Suppressor macrophage treated with lipopolysaccharide for 4 hours (primary cell): ENCODE measurements at places on chromosomes 2 and 18.

DNA sequence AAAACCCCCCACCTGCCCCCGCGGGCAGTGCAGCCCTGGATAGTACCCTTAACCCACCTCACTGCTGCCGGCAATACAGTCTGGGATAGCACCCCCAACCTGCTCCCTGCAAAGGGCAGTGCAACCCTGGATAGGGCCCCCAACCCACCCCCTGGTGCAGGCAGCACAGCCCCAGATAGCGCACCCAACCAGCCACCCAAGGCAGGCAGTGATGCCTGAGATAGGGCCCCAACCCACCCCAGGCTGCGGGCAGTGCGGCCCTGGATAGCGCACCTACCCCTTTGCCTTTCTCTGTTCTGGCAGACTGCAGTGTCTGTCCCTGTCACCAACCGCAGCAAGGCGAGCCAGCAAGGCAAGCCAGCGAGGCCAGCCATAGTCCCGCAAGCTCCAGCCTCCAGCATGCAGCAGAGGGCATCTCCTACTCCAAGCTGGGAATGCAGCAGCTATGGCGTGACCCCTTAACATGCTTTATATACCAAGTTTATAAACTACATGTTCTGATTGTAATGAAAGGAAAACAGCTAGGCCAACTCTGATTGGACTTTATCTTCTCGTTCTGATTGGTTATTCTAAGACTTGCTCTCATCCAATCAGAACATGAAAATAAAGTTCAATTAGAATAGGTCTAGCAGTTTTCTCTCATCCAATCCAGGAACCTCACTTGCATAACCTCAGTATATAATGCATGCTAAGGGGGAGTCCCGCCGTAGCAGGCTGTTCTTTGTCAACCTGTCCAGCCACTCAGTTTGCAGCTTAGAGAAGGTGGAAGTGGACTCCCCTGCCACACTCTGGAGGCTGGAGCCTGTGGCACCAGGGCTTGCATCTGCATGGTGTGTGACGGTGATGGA, 34.1 kb upstream of the ANKRD62 start:
- no peak for DNase-seq

GRCh38 chr2:210663631-210664089, 107.3 kb downstream of the CPS1 start:
- no peak for DNase-seq

DNA sequence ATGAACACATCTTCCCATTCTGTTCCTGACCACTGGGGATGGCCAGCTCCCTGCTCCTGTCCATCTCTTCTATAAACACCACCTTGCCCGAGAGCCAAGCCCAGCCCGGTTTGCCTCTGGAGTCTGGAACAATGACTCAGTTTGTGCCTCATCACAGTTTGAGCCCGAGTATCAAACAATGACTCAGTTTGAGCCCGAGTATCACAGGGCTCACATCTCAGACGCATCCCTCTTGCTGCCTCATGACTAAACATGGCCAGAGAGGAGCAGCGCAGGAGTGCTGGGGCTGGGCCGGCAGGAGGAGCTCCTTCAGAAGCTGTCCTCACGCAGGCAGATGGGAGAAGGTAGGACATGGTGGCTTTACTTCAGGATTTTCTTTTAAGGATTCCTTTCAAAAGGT, 68.7 kb downstream of the PXDN start:
- no peak for DNase-seq

DNA sequence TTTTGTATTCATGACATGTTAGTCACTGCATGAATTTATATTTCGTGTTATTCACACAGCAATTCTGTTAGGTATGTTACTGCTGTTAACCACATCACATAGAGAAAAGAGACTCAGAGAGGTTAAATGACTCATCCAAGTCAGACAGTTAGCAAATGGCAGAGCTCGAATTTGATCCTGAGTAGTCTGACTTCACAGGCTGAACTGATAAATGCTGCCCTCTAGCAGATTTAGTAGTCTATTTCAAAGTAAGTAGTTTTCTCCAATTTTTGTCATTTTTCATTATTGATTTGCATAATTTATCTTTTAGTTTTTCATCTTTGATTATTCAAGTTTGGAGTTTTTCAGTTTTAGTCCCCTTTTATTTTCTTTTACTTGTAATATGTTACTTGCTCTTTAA, 58.3 kb downstream of the WDR7 start:
- DNase-seq: peak; percentile 47

GRCh38 chr2:112150851-112151250, 12.7 kb downstream of the FBLN7 start:
- DNase-seq: no peak

GRCh38 chr2:182550234-182550633, 123.4 kb upstream of the PDE1A start:
- no peak for DNase-seq

- DNase-seq: peak; percentile 44
These were observed 72.2 kb upstream of the RBM44 start for GRCh38 chr2:237726401-237726830.

GRCh38 chr2:222514901-222515300, 90.6 kb downstream of the SGPP2 start:
- DNase-seq: no peak

- peak; percentile 6 for DNase-seq
These were observed 77.0 kb upstream of the UBXN4 start for GRCh38 chr2:135664623-135665068.

DNA sequence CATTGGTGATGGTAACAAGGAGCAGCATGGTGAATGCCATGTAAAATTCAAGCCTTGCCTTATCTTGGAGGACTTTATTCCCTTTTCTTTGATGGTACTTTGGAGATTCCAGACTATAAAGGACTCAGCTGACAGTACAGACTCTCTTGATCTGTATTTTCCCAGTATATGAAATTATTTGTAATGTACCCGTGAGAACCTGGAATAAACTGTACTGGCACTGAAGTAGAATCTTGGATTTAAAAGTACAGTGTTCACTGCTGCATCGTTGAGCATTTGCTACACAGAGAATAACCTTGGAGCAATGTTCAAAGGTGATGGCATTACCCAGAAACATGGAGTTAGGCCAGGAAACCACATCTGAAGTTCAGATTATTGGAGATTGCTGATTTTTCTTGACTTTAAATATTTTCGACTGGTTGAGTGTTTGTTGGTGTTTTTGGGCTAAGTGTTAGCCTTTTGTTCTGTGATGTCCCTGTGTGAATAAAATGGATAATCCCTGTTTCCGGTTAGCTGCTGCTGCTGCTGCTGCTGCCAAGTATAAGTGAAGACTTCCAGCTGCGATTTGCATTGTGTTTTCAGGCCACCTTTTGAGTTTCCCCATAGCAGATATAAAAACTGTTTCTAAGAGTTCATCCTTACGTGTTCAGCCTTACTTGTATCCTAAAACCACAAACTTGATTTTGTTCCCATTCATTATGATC, 122.0 kb downstream of the SPTBN1 start:
- DNase-seq: no peak

DNA sequence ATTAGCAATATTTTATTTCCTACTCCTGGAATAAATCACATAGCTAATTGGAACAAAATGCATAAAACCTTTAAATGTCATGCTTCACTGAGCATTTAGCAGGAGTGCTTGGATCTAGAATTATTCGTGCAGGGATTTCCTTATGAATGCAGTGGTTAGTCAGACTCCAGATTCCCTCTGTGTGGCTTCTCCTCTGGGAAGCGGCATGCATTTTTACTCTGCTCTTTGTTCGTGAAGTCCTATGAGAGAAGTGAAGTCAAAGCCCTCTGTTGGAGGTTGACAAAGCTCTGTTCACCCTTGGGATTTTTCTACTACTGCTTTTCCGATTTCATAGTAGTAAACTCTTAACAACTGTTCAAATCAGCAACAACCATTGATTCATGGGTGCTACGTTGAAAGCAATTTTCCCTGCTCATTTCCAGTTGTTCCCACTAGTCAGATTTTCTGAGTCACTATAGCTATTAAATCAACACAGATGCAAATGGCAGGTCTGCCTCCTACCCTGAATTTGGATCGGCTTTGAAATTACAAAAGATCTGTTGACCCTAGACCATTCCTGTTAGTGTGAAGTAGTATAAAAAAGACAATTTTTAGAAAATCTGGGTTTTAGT, 461.7 kb downstream of the STK39 start:
- no peak for DNase-seq

- DNase-seq: no peak
These were observed 49.5 kb downstream of the TMEM247 start for GRCh38 chr2:46528880-46529279.

DNA sequence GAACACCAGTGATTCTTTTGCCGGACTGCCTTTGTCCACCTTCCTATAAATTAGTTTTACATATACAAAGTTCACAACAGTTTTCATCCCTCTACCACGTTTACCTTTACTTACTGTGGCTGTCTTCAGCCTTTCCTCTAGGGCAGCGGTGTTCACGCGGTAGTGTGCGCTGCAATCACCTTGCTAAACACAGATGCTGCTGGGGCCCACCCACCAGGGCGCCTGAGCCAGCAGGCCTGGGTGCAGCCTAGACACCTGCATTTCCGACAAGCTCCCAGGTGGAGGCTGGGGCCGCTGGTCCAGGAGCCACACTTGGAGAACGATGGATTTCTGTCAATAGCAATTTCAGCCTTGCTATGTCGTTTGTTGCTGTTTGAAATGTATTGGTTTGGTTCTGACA, 83.1 kb downstream of the NDUFA10 start:
- no peak for DNase-seq

DNA sequence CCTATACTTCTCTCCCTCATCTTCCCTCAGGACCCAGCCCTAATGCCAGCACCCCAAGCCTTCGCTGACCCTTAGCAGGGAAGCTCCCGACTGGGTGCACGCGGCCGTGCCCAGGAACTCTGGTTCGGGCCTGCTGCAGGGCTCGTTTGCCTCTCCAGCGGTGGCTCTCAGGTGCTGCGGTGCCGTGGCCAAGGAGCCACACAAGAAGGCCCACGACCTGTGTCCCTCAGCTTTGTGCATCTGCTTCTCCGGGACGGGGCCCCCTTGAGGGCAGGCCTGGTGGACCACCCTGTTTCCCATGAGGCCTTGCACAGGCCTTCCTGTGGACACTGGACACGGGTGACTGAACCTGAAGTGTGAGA, 17.7 kb downstream of the BOK start:
- DNase-seq: no peak

DNA sequence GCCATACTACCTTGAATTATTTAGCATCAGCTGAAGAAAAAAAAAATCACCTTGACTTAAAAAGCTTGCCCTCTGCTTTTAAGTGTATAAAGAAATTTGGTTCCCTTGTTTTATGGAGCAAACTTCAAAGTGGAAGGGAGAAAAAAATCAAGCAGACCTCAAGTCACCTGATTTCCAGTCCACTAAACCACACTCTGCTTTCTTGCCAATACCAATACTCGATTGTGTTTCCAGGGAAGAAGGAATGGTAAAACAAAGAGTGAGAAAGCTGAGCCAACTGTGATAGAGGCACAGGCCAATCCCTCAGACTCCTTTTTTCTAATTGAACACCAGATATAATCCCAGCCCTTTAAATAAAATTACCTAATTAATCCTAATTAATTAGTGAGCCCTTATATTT, 587.3 kb downstream of the ARHGAP15 start:
- no peak for DNase-seq

- no peak for DNase-seq
These were observed 48.6 kb upstream of the RALBP1 start for GRCh38 chr18:9426753-9427152.

DNA sequence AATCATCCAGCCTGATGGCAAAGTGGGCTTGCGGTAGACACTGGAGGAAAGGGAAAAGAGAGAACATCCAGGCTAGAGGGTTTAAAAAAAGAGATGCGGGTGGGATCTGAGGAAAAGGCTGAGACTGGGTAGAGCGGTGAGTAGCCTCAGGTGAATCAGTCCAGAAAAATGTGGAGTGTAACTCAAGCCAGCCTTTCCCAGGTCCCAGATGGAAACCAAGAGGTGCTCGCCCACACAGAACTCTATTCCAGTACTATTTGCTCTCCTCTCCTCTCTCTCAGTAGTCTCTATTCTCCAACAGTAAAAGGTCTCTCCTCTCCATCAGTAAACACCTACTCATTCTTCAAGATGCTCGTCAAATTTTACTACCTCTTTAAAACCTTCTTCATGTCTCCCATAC, 38.3 kb upstream of the NRP2 start:
- no peak for DNase-seq
